Cerebellum (tissue), 4 donors: ENCODE measurements at places on chromosomes 2 and 18. TPM values are rescaled to one million over a fixed set of nuclear protein-coding genes. Genes with fewer than 3 reads are reported as not detected.

DNA sequence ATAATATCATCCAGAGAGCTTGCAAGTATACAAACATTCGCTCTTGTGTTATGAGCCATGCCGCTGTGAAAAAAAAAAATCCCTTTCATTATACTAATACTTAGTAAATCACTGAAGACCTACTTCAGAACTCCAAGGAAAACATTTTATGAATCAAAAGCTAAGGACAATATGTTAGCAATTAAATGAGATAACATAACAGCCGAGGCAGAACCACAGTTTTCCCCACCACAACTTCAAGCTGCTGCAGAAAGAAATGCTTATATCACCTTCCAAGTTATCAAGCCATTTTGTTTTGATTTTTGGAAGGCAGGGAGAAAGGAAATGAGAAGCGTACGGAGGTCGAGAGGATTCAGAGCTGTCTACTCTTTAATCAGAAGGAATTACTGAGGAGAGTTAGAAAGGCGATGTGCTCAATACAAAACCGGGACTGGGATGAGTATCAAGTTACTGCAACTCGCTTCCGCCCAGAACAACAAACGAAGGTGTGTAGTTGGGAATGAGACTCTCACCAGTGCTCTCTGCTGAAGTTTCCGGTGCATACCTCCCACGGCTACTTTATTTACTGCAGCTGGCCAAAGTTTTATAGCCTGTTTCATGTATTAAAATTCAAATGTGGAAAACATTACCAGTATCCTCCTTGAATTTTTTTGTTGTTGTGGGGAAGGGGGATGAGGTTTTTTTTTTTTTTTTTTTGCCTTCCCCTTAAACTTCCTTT lies 292.2 kb upstream of the CCDC68 start:
- no peak for DNase-seq

DNA sequence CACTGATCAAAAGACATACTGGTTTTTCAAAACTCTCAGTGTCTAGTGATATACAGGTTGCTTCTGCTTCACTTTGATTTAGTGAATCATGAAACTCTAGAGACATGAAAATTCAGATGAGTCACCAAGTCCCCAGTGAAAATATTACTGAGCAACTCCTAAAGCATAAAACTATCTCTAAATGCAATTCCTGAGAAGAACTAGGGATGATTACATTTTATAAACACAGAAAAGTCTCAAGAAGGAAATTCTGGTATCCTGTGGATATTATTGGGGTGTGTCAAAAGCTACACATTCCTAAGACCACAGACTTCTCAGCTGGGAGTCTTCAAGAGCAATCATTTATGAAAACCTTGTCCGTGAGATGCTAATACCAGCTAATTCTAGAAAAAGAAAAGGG lies 9.7 kb downstream of the LRRTM4 start:
- no peak for DNase-seq

DNA sequence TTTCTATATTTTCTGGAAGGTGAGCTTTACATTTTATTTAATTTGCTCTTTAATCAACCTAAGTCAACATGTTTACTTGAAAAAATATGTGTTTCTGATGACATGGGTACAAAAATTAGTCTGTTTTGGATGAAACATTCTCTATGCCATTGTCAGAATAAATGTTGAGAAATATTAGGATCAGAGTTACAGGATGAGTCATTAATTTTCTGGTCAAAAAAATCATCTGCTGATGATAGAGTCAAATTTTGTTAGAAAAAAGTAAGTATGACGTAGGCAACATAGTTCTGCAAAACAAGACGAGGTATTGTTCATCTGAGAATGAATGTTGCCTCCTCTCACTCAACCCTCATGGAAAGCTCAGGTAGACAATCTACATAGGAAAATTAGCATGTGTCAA lies 107.6 kb upstream of the CAVIN2 start:
- DNase-seq, result no peak

GRCh38 chr18:48942554-48943261 lies 8.1 kb downstream of the SMAD7 start:
- no peak for DNase-seq

Gene SERPINB5
- not detected for total RNA-seq

Gene MFSD2B
- 0.64 TPM for total RNA-seq

Gene MPPE1
- total RNA-seq, result 21.6 TPM
